ENCODE measurements at places on chromosomes 11 and 22.

DNA sequence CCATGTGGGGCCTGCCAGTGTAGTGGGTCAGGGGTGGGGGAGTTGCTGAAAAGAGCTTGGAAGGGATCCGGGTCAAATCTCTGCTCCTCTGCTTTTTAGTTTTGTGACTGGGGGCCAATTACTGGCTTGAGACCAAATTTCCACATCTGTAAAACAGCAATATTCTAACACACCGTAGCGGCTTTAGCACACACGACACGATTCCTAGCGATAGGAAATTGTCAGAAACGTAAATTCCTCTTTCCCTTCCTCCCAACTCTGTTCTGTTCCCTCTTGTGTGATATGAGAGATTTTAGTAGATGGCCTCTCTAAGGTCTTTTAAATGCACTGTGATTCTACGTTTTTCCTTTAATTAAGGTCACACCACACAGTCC, 71.9 kb downstream of the MICAL2 start:
- no peak for DNase-seq

DNA sequence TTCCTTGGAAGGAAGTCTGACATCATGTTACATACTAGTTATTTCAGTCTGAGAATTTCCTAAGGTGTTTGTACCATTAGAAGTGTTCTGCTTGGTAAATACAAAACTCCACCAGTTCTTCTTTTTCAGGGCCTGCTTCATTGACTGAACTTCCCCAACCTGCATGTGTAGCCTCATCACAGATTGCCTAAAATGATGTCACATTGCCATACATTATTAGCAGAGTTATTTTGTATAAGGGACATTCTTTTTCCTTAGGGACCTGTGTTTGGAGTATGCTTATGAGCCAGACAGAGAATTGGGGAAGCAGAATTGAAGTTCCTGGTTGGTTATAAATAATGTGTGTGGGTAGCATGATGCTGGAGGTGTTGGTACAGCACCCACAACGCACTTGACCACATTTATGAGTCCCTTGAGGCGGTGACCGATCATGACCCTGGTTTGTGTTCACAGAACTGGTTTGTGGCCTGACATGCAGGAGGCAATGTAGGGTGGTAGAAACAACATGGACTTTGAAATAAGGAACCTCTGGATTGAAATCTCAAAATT, 16.4 kb upstream of the MMP7 start:
- no peak for DNase-seq

DNA sequence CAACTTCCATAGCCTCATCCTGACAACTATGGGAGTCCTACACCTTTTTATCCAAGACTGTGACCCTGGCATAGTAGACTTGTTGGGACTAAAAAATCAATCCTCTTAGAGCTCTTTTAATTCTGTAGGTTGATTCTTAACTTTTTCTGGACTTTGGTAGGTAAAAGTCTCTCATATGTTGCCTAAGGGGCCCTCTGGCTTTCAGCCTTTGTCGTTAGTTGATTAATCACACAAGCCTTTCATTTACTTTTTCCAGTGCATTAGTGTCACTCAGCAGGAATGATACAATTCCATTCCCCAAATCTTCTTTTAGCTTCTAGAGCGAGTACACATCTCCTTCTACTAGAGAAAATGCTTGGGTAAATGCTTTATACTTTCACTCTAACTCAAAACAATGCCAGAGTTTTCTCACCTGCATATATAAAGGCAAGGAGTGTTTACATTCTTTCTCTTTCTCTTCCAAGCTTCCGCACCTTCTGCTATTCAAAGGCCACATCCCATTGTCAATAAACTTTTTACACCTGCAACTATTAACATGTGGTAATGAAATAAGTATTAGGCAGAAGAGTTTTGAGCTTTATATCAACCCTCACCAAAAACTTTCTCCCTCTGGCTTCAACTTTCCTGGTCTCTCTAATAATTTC, 516.6 kb downstream of the FAM181B start:
- no peak for DNase-seq

DNA sequence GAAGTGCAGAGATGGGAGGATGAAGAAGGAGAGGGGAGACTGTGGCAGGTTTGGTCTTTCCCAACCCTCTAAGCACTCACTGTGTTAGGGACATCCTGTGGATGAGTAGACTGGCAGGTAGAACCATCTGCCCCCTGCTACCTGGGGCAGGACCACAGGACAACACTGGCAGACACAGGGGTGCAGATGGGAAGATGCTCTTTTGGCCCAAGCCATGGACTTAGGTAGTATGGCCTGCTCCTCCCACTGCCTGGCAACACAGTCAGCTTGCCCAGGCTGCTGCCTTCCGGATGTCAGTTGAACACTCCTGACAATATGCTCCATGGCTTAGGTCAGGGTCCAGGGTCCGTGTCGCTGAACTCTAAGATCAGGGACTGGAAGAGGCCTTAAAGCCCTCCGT, 140.7 kb upstream of the NAV2 start:
- DNase-seq: no peak

- no peak for DNase-seq
Observed at GRCh38 chr11:45751430-45751829, 53.5 kb upstream of the SLC35C1 start.

DNA sequence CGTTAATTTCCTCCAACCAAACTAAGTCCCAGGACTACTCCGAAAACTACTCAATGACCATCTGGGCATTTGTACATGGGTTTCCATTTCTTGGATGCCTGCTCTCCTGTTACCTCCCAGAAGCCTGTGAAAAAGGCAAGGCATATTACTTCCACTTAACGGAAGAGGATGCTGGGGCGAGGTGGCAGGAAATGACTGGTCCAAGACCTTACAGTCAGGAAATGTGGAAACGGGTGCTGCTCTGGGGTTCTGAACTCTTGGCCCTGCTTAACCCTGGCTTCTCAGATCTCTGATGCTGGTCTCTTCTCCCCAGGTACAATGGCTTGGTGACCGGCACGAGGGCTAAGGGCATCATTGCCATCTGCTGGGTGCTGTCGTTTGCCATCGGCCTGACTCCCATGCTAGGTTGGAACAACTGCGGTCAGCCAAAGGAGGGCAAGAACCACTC, 12.9 kb downstream of the ADORA2A start:
- no peak for DNase-seq

DNA sequence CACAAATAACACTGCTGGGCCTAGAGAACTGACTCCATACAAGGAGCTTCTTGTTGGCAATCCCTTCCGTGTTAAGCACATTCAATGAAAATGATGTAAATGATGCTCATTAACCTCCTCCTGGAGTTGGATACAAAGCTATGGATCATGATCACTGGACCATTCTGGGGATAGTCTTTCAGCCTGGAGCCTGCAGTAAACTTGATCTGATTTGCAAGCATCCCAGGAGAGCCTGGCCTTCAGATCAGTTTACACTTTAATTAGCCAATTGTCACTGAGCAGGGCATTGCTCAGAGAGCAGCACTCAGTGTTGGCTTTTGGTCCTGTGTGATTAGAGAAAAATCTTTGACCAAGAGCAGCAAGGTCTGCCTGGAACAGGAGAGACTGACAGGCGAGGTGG, 45.6 kb downstream of the ARFGAP3 start:
- no peak for DNase-seq
